ENCODE measurements at places on chromosomes 7 and 10.

GRCh38 chr7:11297764-11298163 is 324.1 kb downstream of the PHF14 start:
- DNase-seq: no peak

- no peak for DNase-seq
Observed at GRCh38 chr10:49186613-49187012, 1.6 kb downstream of the TMEM273 start.

GRCh38 chr7:33853361-33854062 is 51.8 kb upstream of the BMPER start:
- DNase-seq: no peak

- DNase-seq: no peak
Observed at GRCh38 chr10:121484816-121485215, 113.4 kb downstream of the FGFR2 start.

GRCh38 chr10:110222641-110223297 is 15.4 kb downstream of the MXI1 start:
- no peak for DNase-seq

DNA sequence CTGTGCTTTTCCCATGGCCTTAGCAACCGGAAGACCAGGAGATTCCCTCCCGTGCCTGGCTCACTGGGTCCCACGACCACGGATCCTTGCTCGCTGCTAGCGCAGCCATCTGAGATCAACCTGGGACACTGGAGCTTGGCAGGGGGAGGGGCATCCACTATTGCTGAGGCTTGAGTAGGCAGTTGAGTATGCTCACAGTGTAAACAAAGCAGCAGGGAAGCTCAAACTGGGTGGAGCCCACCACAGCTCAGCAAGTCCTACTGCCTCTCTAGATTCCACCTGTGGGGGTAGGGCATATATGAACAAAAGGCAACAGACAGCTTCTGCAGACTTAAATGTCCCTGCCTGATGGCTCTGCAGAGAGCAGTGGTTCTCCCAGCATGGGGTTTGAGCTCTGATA is 697.0 kb downstream of the SORCS1 start:
- DNase-seq: no peak

Data from brain pericyte (primary cell).